CD8-positive, alpha-beta memory T cell (primary cell): ENCODE measurements at places on chromosomes 12 and 14.

- no peaks in the 10 kb centered on the region for H3K4me1 ChIP-seq
- no peak overlapping the region for H3K27ac ChIP-seq
- H3K4me3 ChIP-seq = no peak overlapping the region
- H3K27me3 ChIP-seq = no peaks in the 10 kb centered on the region
- H3K36me3 ChIP-seq = no peaks in the 10 kb centered on the region
These were observed 64.9 kb upstream of the BBS10 start for GRCh38 chr12:76413121-76413520.

GRCh38 chr14:85281921-85282320 lies 248.0 kb upstream of the FLRT2 start:
- no peaks in the 10 kb centered on the region for H3K36me3 ChIP-seq
- H3K4me1 ChIP-seq = no peaks in the 10 kb centered on the region
- no peak overlapping the region for H3K27ac ChIP-seq
- no peaks in the 10 kb centered on the region for H3K27me3 ChIP-seq
- H3K4me3 ChIP-seq = no peak overlapping the region
- no peak for DNase-seq

- no peaks in the 10 kb centered on the region for H3K27me3 ChIP-seq
- no peak overlapping the region for H3K4me3 ChIP-seq
- no peak overlapping the region for H3K27ac ChIP-seq
- no peaks in the 10 kb centered on the region for H3K4me1 ChIP-seq
- DNase-seq = no peak
- no peaks in the 10 kb centered on the region for H3K36me3 ChIP-seq
These were observed 184.5 kb downstream of the MON2 start for GRCh38 chr12:62651138-62651537.

DNA sequence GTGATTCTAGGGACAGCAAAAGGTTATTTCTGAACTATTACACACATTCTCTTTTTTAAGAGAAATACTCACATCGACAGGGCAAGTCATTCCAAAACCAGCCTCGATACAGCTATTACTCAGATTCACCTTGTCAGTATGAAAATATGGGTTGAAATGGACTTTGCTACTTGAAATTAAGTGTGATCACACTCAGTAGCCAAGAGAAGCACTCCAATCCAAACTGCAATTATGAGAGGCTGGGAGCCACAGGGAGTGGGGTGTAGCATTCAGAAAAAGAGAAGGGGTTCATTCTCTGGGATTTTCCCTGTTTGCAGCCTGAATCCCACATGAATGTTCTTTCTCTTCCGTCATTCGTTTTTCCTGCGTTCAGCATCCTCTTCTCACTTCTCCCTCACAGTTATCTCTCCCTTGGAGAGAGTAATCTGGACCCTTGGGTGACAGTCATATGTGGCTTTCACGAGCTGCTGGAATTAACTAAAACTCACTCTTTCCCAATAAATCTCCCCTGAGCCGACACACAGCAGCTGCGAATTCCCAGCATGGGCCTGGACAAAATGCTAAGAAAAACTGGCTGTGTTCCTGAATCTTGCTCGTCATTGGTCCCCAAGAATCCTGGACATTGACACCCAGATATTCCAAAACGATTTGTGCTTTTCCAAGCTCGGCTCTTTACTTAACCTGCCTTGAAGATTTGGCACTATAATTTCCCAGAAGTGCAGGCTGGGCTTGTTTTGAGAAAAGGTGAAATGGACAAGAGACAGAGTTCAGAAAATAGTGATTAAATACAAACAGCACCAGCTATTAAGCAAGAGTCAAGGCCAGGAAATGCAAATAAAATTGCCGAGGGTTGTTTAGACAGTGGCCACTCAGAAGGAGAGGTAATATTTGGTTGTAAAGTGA lies 199.5 kb upstream of the PLEKHG7 start:
- no peaks in the 10 kb centered on the region for H3K36me3 ChIP-seq
- H3K4me3 ChIP-seq = no peak overlapping the region
- H3K27me3 ChIP-seq = no peaks in the 10 kb centered on the region
- H3K4me1 ChIP-seq = peaks cover 27% of the 10 kb centered on the region
- no peak overlapping the region for H3K27ac ChIP-seq

DNA sequence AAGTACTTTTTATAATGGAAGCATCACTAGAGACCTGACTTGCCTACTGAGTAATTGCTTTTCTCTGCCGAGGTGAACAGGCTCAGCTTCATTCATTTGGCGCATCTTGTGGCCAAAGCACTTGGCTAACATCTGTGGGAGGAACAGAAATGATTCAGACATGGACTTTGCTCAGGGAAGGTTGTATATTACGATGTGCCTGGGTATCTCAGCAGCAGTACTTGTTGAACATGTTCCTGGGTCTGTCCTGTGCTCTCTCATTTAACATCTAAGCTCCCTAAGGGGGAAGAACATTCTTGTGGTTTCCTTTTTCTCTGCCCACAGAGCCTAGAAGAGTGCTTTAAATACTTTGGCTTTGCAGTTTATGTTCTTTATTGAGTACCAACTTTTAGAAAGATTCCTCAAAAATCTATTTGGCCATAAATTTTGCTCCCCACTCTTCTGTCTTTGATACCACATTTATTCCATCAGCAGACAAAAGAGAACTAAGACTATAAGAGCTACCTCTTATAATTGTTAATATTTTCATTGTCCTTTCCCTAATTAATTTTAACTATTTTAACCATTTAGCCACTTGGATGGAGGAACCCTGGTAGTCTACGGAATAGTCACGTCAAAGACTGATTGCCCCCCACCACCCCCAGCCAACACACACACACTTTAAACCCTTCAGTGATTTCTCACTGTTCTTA lies 101.2 kb upstream of the EGLN3 start:
- no peaks in the 10 kb centered on the region for H3K27me3 ChIP-seq
- DNase-seq = no peak
- no peaks in the 10 kb centered on the region for H3K36me3 ChIP-seq
- no peak overlapping the region for H3K27ac ChIP-seq
- no peak overlapping the region for H3K4me3 ChIP-seq

DNA sequence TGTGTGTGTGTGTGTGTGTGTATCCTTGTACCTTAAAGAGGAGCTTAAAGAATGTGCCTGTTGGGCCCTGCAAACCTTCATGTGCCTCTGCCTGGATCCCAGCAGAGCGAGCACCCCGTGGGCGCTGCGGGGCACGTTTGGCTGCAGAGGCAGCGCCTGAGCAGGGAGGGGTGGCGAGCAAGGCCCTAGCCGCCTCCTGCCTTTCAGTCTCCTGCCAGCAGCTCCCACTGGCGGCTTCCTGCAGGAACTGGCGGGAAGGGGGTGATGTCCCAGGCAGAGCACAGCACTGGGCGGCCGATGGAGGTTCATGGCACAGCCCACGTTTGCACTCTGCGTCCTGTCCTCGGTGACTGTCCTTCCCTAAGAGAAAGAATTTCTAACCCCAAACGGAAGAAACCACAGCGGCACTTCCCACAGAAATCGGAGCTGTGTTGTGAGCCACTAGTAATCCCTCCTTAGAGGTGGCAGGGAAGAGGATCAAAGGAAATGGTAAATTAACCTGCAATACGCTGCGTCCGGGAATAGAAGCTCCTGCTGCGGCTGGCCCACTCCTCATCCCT lies 19.8 kb downstream of the ZBTB42 start:
- H3K4me1 ChIP-seq = peaks cover 11% of the 10 kb centered on the region
- H3K36me3 ChIP-seq = no peaks in the 10 kb centered on the region
- no peak for DNase-seq
- no peak overlapping the region for H3K4me3 ChIP-seq
- no peaks in the 10 kb centered on the region for H3K27me3 ChIP-seq

GRCh38 chr12:57127101-57127725 lies 1.1 kb upstream of the LRP1 start:
- peaks cover 11% of the 10 kb centered on the region for H3K4me1 ChIP-seq
- H3K36me3 ChIP-seq = no peaks in the 10 kb centered on the region
- H3K27me3 ChIP-seq = no peaks in the 10 kb centered on the region
- DNase-seq = peak; percentile 40
- H3K4me3 ChIP-seq = peak overlapping the region; percentile 86
- H3K27ac ChIP-seq = no peak overlapping the region

DNA sequence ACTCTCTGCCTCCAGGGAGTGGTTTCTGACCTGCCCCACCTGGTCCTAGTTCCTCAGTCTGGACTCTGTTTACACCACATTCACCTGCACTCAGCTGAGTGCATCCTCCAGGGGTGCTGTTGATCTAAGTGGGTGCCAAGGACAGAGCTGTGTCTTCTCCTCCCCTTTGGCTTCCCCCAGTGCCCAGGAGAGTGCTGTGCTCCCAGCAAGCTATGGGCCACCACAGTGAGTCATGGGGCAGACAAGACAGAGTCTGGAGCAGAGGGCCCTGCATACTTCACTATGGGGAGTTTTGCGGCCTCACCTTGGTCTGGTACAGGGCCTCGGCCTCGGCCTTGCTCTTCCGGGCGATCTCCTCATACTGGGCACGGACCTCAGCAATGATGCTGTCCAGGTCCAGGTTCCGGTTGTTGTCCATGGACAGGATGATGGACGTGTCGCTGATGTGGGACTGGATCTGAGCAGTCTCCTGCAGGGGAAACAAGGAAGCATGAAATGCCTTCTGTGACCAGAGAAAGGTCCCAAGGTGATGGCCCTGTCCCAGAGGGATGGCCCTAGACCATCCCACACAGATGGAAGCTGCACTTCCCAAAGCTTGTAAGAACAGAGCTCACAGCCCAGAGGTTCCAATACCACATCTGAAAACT lies 4.9 kb downstream of the KRT73 start:
- H3K36me3 ChIP-seq = no peaks in the 10 kb centered on the region
- no peak for DNase-seq
- H3K27ac ChIP-seq = no peak overlapping the region
- H3K27me3 ChIP-seq = no peaks in the 10 kb centered on the region
- H3K4me3 ChIP-seq = no peak overlapping the region

- H3K4me3 ChIP-seq = no peak overlapping the region
- H3K27ac ChIP-seq = no peak overlapping the region
- H3K27me3 ChIP-seq = no peaks in the 10 kb centered on the region
These were observed 13.9 kb upstream of the MDM2 start for GRCh38 chr12:68793975-68794652.

DNA sequence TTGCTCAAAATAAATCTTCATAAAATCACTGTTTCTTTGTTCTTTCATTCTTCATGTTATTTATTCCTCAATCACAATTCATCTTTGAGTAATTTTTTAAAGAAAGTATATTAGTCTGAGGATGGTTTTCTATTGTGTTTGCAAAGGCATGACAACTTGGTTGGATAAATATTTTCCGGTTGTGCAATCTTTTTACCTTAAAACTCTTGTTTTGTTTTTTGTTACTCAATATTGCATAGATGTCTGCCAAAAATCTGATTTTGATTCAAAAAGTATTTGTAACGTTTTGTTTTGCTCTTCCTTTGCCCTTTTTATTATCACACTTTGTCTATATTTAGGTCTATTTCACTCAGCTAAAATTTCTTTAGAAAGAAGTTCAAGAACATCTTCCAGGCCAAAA lies 86.2 kb upstream of the SYT1 start:
- no peaks in the 10 kb centered on the region for H3K36me3 ChIP-seq
- no peaks in the 10 kb centered on the region for H3K4me1 ChIP-seq
- H3K4me3 ChIP-seq = no peak overlapping the region
- no peak overlapping the region for H3K27ac ChIP-seq
- DNase-seq = no peak

DNA sequence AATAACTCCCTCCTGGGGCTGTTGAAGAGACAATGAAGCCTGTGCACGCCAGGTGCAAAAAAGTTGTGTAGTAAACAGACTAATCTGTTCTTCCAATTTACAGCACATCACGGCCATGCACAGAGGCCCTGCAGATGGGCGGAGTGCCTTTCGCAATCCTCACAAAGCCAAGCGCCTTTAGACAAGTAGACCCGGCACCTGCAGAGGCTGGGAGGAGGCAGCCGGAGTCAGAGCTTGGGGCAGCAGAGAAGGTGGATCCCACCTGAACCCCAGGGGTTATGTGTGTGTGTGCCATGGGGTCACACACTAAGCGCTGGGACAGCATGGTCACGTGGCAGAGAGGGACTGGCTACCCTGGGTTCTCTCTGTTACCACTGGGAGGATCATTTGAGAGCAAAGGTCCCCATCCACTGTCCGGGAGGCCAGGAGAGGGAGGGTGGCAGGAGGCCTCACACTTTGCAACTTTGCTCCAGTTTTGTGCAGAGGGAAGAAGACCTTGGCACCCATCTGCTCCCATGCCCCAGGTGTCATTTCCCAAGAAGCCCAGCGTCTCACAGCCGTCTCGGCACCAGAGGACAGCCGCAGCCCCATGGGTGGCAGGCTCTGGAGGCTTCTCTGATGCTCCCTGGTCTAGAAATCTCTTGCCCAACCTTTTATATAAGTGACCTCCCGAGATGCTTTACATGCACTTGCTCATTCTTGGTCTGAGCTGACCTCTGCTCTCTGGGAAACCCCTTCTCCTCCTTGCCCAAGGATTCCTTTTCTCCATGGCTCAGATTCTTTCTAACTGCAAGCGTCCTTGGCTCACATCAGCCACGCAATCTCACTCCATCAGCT lies 80.0 kb upstream of the DICER1 start:
- H3K27me3 ChIP-seq = no peaks in the 10 kb centered on the region
- H3K36me3 ChIP-seq = no peaks in the 10 kb centered on the region

GRCh38 chr12:117362391-117362790 lies 965 bp upstream of the NOS1 start:
- H3K4me3 ChIP-seq = no peak overlapping the region
- no peaks in the 10 kb centered on the region for H3K4me1 ChIP-seq
- H3K27me3 ChIP-seq = no peaks in the 10 kb centered on the region
- no peak overlapping the region for H3K27ac ChIP-seq
- DNase-seq = no peak

DNA sequence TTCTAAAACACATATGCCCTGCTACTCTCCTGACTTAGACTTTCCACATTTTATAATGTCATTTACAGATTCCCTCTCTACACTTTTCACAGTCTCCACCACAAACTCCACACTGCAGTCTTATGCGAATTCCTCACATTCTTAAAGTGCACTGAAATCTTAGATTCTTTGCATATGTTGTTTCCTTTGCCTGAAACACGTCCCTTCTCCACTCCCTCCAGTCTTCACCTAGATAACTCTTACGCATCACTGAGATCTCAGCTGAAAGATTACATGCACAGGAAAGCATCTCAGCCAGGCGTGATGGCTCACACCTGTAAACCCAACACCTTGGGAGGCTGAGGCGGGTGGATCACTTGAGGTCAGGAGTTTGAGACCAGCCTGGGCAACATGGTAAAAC lies 3.8 kb upstream of the ARHGAP9 start:
- H3K4me1 ChIP-seq = peaks cover 42% of the 10 kb centered on the region
- H3K36me3 ChIP-seq = no peaks in the 10 kb centered on the region
- H3K4me3 ChIP-seq = no peak overlapping the region
- no peak overlapping the region for H3K27ac ChIP-seq

GRCh38 chr14:73376585-73376984 lies 81.8 kb downstream of the NUMB start:
- H3K36me3 ChIP-seq = no peaks in the 10 kb centered on the region
- no peak for DNase-seq
- H3K4me3 ChIP-seq = no peak overlapping the region
- no peak overlapping the region for H3K27ac ChIP-seq
- H3K27me3 ChIP-seq = no peaks in the 10 kb centered on the region
- no peaks in the 10 kb centered on the region for H3K4me1 ChIP-seq

GRCh38 chr12:32889011-32889760 lies 7.4 kb downstream of the PKP2 start:
- peaks cover 4% of the 10 kb centered on the region for H3K27me3 ChIP-seq
- H3K4me3 ChIP-seq = no peak overlapping the region
- DNase-seq = no peak
- no peak overlapping the region for H3K27ac ChIP-seq
